Naive thymus-derived CD4-positive, alpha-beta T cell (primary cell): ENCODE measurements at places on chromosomes 7 and 10. TPM values are rescaled to one million over a fixed set of nuclear protein-coding genes. Genes with fewer than 3 reads are reported as not detected.

- H3K27ac ChIP-seq, result no peak overlapping the region
- no peaks in the 10 kb centered on the region for H3K27me3 ChIP-seq
- H3K4me1 ChIP-seq, result peaks cover 38% of the 10 kb centered on the region
- no peak for DNase-seq
- no peaks in the 10 kb centered on the region for H3K36me3 ChIP-seq
- no peak overlapping the region for H3K4me3 ChIP-seq
Observed at GRCh38 chr10:110460111-110460809, 37.4 kb upstream of the DUSP5 start.

MRPS33 gene
- total RNA-seq, result 51.2 TPM

- H3K27ac ChIP-seq, result no peak overlapping the region
- H3K27me3 ChIP-seq, result no peaks in the 10 kb centered on the region
- no peak for DNase-seq
- no peaks in the 10 kb centered on the region for H3K36me3 ChIP-seq
- H3K4me3 ChIP-seq, result no peak overlapping the region
Observed at GRCh38 chr10:118901380-118901779, 128.1 kb upstream of the NANOS1 start.

DNA sequence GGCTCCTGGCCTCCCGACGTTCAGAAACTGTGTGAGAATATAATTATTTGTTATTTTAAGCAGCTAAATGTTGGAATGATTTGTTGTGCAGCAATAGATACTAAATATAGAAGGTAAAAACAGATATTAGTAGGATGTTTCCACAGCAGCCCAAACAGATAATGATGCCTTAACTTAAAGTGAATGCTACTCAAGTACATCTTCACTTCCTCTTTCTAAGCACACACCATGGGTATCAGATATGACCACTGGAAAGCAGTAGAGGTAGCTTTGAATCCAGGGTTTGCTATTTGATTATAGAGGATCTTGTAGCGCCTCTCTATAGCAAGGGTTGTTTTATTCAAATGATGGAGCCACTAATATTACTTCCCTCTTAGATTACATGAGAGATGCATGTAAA, 38.2 kb upstream of the BET1 start:
- DNase-seq, result no peak
- H3K4me3 ChIP-seq, result no peak overlapping the region
- no peaks in the 10 kb centered on the region for H3K4me1 ChIP-seq
- H3K36me3 ChIP-seq, result no peaks in the 10 kb centered on the region
- H3K27ac ChIP-seq, result no peak overlapping the region

DNA sequence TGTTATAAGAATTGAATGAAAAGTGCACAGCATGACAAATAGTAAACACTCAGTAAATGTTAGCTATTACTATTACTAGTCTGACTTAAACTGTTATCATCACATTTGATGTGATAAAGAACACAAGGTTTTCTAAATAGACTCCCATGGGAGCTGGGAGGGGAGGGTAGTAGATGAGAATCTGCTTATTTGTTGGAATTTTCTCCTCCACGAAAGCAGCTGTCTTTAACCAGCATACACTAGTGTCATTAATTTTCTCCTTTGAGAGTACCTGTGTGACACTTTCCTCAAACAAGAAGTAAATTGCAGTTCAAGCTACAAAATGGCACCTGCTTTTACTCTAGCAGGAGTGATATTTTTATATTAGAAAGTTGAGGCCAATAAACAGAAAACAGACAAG, 200.1 kb downstream of the SKAP2 start:
- DNase-seq, result no peak
- no peak overlapping the region for H3K4me3 ChIP-seq
- no peaks in the 10 kb centered on the region for H3K27me3 ChIP-seq

GRCh38 chr10:128047991-128048818, 78.0 kb downstream of the MKI67 start:
- peak overlapping the region; percentile 82 for H3K27ac ChIP-seq
- H3K36me3 ChIP-seq, result peaks cover 4% of the 10 kb centered on the region
- peaks cover 28% of the 10 kb centered on the region for H3K4me1 ChIP-seq
- peak overlapping the region; percentile 60 for H3K4me3 ChIP-seq
